Activated CD4-positive, alpha-beta T cell treated with anti-CD3 and anti-CD28 coated beads, Interleukin-2, amount 10 ng/mL, durations not matched to agents 24 days and 14 days (primary cell): ENCODE measurements at places on chromosomes 2 and 18. TPM values are rescaled to one million over a fixed set of nuclear protein-coding genes. Genes with fewer than 3 reads are reported as not detected.

EHD3 gene
- 1.3 and 1.5 TPM in 2 replicates for total RNA-seq

LYG2 gene
- not detected in 2 replicates for total RNA-seq

DNA sequence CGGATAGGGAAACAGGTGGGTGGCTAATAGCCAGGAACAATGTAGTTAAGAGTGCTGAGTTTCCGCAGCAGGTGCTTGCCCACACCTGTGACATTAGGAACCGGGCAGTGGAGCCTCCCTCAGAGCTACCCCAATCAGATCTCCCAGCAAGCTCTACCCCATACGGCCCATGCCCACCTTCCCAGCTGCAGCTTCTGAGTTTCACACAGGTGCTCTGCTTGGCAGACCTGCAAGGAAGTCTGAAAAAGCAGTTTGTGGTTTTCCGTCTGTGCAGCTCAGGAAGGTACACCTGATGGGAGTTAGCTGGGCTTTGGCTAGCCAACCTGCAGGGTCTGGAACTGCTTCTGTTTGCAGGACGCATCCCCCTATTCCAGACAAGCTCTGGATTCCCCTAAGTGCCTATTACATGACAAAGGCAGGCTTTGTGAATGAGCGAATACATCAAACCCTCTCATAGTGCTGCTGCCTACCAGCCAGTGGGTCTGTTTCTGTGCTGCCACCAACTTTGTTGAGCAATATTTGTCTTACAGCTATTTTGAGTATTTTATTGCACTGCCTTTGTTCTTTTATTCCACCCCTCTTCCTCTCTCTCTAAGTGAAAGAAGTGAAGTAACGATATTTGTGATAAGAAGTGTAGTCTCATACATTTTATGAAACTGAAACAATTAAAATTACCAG is 24.7 kb upstream of the CEP68 start:
- DNase-seq, result no peak

GRCh38 chr2:237600205-237600846 is 9.8 kb upstream of the RAB17 start:
- DNase-seq, result no peak

DNA sequence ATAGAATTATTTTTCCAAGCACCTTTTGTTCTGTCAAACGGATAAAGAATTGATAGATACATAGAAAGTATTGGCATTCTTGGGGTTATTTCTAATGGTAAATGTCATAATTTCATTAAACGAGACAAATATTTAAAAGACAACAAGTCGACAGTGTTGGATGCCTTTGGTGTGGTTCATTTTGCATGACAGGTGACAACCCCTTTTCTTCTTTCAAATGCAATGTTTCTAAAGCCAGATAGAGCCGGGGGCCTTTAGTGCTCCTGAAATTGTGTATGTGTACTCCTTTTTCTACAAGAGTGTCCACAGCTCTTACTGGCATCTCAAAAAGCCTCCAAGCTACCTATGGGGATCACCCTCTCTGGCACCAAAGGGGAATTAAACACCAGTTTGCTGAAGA is 350.8 kb upstream of the ID2 start:
- no peak for DNase-seq
